ENCODE measurements at places on chromosomes 2 and 18.

- DNase-seq, result no peak
Measured at GRCh38 chr18:36536426-36536825, 238.9 kb downstream of the FHOD3 start.

GRCh38 chr2:94872676-94873361 lies 1.6 kb downstream of the TEKT4 start:
- no peak for DNase-seq

DNA sequence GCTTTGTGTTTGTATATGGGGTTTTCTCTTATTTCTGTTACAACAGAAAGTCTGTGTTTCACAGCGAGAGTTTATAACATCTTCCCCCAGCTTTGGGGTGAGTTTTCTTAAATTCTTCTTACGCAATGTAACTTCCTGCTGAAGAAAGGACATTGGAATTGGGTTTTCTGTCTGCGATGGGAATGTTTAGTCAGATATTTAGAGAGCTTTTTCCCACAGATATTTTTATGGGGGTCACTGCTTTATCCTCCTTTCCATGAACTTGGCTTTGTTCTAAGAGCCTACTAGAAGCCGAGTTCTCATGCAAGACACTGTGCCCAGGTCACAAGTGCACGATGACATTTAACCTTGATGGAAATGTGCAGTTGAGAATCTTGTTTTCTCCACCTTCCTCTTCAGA lies 22.1 kb downstream of the B3GNT2 start:
- DNase-seq, result no peak

DNA sequence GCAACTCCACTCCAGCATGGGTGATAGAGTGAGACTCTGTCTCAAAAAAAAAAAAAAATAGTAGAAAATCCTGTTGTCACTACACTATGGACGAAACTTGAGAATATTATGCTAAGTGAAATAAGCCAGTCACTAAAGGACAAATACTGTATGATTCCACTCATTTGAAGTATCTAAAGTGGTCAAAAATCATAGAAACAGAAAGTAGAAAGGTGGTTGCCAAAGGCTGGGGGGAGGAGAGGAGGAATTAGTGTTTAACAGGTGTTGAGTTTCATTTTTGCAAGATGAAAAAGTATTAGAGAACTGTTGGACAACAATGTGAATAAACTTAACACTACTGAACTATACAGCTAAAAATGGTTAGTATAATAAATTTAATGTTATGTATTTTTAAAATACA lies 18.8 kb upstream of the RMP24 start:
- DNase-seq, result no peak

DNA sequence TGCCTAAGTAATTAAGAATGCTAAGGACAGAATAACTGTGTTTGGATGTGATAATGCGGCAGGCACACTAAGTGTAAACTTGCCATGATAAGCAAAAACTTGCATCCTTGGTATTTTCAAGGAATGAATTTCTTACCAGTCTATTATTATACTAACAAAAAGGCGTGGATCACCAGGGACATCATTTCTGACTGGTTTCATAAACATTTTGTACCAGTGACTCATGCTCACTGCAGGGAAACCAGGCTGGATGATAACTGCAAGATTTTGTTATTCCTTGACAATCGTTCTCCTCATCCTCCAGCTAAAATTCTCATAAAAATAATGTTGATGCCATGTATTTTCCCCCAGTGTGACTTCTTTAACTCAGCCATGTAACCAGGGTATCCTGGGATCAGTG lies 289.5 kb downstream of the CDCA7 start:
- DNase-seq, result no peak

GRCh38 chr2:111035830-111036441 lies 84.8 kb upstream of the BCL2L11 start:
- DNase-seq, result no peak

- no peak for DNase-seq
Measured at GRCh38 chr2:189408294-189408693, 33.0 kb upstream of the WDR75 start.

DNA sequence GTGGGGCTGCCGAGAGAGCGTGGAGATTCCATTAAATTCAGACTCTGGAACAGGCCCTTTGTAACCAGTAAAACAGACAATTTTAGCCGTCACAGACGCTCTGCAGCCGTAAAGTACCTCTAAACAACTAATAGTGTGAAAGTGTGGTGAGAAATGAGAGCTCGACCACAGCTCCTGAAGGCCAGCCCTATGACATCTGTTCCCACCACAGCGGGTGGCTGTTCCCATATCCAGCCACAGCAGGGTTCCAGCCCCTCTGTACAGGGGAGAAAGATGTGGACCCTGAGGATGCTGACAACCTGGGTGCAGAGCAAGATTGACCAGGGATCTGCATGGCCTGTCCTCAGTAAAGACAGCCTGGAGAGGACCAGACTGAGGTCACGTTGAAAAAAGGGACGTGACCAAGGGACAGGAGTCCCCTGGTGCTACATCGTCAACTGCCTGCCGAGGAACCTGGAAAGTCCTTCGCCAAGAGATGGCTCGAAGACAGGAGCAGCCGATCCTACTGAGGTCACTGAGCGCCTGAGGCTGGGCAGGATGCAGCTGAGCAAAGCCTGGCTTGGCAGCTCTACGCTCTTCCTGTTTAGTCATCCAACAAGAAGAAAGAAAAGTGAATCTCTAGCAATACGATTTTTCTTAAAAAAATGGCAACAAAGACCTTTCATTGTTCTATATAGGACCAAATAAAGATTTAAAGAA lies 831.7 kb downstream of the RNF144A start:
- no peak for DNase-seq

DNA sequence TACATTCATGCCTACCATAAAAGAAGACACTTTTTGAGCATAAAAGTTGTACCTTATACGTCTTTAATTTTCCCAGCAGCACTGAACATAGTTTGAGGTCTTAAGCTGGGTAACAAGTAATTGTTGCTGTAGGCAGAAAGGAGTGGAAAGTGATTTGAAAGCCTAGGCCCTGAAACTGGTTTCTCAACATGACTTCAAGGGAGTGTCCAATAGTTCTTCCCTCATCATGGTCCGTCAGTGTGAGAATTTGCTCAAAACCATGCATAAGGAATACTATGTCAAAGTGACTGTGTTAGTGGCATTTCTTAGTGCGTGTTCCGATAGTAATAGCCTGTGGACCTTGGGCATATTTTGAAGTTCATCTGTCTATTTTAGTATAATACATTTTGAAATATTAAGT lies 463.1 kb downstream of the PTPRM start:
- no peak for DNase-seq
